ENCODE measurements at places on chromosomes 7 and 10. TPM values are rescaled to one million over a fixed set of nuclear protein-coding genes. Genes with fewer than 3 reads are reported as not detected.

- no peak for DNase-seq
Measured at GRCh38 chr10:125992254-125992653, 95.9 kb downstream of the FANK1 start.

GRCh38 chr7:112654322-112655216, 135.6 kb downstream of the TMEM168 start:
- DNase-seq, result no peak

DNA sequence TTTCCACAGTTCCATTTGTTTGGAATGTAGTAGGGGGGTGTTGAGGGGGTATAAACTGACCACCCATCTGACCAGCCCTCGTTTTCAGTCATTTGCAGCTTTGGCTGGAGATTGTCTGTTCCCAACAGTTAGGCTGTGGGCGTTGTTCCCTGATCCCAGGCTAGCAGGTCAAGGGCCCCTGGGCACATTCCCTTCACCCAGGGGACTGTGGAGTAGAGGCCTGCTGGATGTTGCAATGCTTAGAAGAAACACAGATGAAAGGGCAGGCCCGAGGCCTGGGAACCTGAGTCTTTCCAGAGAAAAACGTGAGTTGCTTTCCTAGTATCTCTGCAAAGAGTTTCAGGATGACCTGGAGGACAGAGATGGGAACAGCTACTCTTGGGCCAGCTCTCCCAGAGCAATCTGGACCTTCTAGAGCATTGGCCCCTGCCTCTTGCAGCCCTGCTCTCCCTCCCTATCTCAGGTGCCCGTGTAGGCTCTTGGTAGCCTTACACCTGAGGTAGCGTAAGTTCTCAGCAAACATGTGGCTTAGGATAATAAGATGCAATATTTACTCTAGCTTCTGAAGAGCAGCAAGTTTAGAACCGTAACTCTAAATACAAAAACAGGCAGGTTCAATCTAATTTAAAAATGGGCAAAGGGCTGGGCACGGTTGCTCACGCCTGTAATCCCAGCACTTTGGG, 99.4 kb upstream of the EFCAB10 start:
- DNase-seq, result no peak

CDCA7L gene
- polyA plus RNA-seq, result 16.0 TPM

- DNase-seq, result no peak
Measured at GRCh38 chr10:131814567-131815265, 86.1 kb upstream of the PPP2R2D start.

DNA sequence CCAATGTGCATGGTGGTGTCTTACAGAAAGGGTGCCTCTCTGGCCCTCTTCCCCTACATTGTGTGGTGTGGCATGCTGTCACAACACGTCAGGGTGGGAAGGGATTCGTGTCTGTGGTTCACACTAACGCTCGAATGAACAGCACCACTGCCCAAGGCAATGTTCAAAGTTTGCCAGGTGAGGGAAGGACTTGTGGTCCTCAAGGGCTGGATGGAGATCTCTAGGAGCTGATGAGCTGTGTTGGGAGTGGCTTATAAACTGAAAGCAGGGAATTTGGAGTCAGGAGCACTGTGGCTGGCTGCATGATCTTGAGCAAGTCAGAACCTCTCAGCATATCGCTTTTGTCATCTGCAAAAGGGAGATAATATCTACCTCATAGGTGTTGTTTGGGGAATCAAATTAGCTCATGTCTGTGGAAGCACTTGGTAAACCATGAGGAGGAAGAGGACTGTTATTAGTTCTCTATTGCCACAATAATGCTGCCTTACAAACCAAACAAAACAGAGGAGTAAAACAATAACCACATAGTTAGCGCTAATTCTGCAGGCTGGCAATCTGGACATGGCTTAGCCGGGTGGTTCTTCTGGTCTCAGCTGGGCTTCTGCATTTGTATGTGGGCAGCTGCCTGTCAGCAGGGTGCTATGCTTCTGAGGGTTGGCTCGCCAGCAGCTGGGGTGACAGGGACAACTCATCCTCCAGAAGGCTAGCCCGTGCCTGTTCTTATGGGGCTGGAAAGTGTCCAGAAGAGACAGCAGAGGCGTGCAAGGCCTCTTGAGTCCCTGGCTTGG, 22.9 kb upstream of the C10orf105 start:
- DNase-seq, result no peak

DNA sequence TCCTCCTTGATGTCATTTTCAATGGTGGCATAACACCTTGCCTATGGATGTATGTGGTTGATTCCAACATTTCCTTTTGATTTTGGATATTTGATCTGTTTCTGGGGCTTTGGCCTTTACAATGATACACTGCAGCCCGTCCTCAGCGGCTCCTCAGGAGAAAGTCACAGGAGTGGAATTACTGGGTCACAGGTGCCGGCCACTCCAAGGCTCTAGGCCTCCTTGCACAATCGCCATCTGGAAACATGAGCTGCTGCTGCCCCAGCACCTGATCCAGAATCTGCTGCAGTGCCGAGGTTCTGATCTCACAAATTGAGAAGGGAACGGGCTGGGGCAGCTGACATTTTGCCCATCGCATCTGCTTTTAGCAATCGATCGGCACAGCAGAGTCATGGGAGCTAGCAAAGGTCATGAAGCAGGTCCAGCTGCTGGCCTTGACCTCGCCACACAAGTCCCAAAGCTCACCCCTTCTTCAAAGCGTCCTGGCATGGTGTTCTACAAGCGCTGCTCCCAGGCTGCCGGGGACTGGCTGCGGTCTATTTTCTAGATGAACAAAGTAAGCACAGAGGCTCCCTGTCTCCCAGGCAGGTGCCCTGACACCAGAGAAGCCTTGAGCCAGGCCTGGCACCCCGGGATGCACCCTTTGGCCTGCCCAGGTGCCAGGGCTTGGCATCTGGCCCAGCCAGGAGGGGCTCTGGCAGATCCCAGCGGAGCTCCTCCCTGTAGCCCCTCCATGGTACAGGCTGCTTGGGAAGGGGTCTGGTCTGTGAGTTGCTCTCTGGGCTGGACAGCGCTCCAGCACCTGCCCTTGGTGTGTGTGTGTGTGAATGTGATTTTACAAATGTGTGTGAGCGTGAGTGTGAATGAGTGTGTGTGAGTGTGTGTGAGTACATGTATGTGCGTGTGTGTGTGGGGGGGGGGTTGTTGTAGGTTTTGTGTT, 201.8 kb downstream of the GLRX3 start:
- no peak for DNase-seq

SPDYE2 gene
- 14.8 TPM for polyA plus RNA-seq

LIPN gene
- polyA plus RNA-seq, result not detected

CALHM1 gene
- 0.06 TPM for polyA plus RNA-seq

- DNase-seq, result no peak
Measured at GRCh38 chr7:40726559-40726958, 591.8 kb downstream of the SUGCT start.

DNA sequence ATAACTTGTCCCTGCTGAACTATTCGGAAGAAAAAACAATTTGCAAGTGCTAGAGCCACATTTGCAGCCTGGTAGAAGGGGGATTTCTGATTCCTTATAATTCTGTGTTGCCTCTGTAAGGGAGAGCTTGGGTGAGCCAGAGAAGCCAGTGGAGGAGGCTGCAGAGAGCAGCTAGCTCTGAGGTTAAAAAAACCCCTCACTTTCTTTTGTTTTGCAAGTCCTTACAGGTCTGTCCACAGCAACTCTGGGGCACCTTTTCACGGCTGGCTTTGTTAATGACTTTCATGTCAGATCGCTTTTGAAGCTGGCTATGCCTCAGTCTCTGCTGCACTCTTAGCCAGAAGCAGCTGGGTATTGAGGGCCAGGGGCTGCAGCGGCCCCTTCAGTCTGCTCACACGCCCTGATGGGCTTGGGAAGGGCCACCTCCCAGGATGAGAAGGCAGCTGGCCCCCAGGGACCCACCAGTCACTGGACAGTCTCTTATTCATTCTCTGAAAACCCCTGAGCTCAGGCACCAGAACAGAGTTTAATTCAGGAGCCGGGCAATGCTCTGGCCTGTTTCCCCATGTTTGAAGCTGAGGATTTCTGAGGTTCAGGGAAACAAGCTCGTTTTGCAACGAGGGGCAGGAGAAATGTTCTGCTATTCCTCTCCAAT, 30.9 kb downstream of the TRIM8 start:
- DNase-seq, result no peak
